Fibroblast of skin of right quadriceps (primary cell): ENCODE measurements at places on chromosomes 1 and 21.

DNA sequence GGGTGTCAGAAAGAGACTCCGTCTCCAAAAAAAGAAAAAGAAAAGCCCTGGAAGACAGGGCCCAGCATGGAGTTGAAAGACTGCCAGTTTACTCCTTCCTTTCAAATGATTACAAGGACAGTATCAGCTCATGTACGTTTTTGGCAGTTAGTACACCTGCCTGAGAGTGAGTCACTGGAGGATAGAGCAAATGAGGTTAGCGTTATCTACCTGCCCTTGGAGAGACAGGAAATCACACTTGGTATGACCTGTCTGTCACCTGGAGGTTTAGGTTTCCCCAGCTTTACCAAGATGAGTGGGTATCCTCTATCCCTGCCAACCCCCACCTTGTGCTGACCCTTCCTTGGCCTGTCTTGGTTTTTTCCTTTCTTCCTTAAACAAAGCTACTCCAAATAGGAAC is 96.8 kb upstream of the BMP8A start:
- no peak for DNase-seq

- DNase-seq, result no peak
Measured at GRCh38 chr1:11797525-11798216, 8.1 kb downstream of the MTHFR start.

- no peak for DNase-seq
Measured at GRCh38 chr1:85437139-85437538, 27.8 kb downstream of the DDAH1 start.

DNA sequence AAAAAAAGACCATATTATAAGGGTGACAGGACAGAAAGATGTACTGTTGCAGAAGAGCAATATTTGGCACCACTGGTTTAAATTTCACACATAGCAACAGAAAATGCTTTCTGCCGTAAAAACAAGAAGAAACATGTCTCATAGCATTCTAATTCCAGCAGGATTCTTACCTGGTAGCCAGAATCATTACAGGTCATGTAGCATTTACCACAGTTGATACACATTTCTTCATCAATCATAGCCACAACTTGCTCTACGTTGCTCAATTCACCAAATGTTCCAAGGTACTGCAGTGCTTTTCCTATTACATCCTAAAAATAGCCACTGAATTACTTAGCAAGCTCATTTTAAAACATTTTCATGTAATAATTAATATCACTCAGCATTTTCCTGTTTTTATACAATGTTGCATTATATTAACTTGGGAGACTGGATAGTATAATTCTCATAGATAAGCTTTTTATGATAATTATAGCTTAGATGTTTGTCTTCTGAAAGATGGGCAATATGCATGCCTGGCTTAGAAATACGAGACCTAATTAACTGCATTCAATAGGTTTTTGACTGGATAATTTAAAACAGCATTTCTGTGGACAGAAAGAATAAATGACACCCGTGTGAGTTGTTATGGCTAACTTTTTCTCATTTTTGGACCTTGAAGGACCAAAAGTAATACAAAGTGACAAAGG is 360.7 kb downstream of the PTBP2 start:
- DNase-seq, result no peak

DNA sequence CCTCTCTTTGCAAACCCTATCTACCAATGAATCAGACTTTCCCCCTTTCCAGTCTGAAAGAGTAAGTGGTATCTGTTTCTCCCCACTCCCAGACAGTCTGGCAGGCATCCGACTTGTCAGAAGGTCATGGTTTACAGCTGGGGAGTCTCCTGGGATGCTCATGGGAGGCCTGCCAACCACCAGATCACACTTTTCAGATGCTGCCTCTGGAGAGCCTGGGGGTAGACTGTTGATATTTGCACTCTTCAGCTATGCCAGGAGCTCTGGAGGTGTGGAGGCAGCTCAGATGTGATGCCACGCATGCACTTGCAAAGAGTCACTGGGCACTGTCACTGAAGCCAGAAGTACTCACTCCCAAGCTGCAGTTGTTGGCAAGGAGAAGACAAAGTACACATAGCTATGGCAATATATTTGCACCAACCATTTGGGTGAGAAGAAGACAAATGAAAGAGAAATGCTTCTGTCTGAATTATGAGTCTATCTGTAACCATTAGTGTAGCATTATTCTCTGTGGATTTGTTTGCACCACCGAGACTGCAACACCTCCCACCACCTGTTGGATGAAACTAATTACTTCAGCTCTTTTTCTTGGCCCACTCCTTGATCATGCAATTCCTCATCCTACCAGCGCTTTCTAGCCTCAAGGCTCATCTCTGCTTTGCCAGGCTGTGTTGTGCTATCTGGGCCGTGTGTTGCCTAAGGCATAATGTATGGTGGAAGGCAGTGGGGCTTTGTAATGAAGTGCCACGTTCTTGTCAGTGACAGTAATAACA is 133.0 kb upstream of the SPAG17 start:
- peak; percentile 77 for DNase-seq

DNA sequence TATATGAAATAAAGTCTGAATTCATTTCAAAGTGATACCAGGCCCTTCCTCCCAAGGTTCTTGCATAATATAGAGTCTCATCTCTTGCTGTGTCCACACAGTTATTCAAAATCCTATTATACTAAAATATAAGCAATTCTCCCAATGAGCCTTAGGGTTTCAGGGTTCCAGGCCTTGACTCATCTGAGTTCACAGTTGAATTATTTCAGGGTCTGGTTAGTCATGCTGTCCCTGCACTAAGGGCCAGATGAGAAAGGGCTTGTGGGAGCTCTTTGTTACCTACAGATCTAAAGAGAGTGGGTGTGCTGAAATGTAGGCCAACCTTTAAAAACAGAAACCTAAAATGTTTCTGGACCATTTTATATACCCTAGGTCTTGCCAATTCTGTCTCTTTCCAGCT is 337.5 kb upstream of the LRRC7 start:
- DNase-seq, result no peak
